NCI-H1092 treated with DMSO at 0.1 percent for 48 hours (cell line): ENCODE measurements at places on chromosomes 2 and 18.

DNA sequence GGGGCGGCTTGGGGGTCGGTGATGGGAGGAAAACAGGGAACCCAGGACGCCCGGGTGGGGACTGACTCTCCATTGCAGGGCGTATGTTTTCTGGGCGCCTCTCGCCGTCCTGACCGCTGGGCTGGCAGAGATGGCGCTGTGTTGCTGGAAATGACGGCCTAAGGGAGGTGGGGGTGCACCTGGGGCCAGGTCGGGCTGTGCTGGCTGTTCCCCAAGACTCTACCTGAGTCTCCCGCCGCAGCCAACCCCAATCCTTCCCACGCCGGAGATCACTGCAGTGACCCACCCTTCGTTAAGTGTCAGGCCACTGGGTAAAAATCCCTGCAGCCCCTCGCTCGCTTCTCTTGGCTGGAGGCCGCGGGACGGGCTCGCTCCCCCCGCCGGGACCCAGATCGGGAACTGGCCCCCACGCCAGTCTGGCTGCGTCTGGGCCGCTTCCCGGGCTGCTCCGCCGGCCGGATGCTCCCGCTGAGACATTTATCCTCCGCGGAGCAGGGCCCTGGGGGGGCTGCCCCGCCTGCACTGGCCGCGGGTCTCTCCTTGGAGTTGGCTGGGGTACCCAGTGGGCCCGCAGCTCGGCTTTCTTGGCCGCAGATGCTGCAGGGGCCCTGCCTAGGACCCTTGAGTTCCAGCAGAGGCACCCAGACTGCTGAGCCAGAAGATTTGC, 7.8 kb upstream of the ARMC9 start:
- DNase-seq = no peak

DNA sequence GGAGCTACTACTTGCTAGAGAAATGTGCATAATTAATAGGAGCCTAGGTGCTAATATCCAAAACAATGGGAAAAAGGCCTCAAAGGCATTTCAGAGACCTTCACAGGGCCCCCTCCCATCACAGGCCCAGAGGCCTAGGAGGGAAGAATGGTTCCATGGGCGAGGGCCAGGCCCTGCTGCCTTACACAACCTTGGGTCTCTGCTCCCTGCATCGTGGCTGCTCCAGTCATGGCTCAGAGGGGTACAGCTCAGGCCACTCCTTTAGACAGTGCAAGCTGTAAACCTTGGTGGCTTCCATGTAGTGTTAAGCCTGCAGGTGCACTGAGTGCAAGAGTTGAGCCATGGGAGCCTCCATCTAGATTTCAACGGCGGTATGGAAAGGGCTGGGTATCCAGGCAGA, 429.2 kb downstream of the FIGN start:
- DNase-seq = no peak

DNA sequence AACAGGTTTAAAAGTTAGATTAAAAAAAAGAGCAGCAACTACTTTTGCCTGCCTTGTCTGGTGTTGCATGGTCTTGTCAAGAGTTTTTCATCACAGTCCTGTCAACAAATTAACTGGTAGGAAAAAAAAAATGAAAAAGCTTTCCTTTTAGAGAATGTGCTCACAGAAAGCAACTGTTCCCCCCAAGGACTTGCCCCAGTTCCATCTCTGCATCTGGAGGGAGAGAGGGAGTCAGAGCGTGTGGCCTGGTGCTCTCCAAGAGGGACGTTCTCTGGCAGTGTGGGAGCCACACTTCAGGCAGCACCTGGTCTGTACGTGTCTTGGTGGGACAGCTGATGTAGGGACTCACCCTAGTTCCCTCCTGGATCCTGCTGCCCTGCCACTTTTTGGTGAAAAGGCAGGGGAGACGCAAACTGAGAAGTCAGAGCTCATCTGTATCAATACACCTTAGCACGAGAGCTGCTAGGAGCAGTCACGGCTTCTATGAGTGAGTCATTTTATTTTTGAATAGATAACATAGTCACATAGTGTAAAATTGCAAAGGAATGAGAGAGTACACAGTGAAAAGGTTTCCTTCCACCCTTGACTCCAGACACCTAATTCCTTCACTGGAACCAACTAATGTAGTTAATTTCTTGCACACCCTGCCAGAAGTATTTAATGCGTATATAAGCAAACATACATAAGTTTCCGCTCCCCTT, 172.5 kb upstream of the MGAT5 start:
- no peak for DNase-seq

DNA sequence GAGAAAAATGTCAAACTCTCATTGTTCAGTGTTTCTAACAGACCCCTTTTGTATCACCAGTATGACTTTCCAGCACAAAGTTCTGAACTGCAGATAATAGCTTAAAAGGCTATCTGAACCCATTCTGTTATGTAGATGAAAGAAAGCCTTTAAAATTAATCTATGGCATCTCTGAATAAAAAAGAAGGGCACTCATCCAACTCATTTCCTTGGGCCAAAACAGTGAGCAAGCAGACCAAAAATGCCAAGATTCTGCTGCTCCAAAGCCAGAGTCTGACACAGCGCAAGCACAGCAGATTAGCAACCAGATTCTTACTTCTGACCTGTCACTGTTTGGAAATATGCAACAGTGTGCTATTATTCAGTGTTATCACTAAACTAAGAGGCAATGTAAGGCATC, 22.6 kb upstream of the ITGA6 start:
- no peak for DNase-seq

DNA sequence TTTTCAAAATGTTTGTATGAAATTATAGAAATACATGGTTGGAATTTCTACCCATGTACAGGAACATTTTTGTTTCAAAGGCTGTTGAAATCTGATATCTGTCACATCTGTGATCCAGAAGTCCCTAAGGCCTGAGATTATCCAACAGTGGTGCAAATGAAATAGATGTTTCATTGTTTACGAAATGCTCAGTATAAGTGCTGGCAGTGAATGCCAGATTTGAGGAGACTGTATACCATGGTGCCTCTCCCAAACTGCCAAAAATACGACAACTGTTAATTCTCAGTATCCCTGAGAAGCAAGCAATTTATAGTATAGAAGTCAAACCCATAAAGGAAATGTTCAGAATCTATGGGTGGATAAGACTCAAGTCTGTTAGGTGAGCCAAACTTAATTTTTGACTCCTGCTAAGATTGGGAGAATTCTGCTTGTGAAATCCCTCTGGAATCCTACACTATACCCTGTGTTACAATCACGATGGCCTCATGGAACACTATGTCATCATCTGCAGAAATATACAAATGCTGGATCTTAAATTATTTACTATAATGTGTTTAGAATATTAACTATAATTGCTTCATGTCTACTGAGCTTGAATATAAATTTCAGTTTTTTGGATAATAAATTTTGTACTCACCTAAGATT, 71.2 kb upstream of the DOCK10 start:
- DNase-seq = peak; percentile 15

DNA sequence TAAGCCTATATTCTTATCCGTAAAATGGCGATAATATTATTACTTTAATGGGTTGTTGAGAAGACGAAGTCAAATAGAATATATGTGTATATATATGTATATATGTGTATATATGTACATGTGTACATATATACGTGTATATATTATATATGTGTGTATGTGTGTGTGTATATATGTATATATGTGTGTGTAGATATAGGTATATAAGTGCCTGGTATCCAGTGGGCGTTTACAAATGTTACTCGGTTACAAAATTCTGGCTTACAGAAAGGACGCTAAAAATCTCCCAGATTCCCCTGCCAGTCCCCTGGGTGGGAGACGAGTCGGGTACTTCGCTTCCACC, 295 bp upstream of the MTX2 start:
- no peak for DNase-seq

DNA sequence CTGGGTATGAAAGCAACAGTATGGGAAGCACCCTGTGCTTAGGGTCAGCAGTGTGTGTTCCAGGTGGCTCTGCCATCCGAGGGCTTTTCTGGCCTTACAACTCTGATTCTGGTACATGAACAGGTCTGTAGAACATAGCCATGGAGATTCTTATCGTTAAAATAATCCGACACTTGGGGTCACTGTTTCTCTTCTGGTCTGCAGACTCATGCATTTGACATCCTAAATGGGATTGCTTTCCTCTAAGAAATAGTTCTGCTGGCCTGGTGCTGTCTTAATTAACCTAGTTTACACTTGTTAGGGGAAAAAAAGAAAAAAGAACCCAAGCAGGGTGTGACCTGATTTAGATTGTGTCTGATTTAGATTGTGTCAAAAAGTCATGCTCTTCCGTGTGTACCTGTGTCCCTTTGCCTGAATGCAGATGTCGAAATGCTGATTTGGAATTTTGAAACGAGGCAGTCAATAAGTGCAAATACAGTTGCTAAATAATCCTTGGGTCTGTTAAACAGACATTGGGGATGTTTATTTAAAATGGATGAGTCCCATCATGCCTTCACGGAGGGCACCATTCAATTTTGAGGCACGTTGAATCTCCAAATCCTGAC, 59.6 kb downstream of the TRPM8 start:
- DNase-seq = peak; percentile 67

DNA sequence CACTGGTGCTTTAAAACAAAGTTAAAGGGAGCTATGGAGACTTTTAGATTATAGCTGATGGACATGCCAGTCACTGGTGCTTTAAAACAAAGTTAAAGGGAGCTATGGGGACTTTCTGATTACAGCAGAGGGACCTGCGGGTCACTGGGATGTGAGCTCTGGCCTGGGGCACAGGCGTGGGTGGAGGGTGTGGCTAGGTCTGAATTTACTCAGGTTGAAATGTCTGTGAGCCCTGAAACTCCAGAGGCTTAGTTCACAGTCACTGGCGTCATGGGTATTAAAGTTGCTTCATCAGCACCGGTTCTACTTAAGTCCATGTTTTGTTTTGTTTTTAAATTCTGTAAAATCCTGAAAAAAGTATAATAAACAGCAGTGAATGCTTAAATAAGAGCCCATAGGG, 49.0 kb upstream of the TMEM18 start:
- no peak for DNase-seq

DNA sequence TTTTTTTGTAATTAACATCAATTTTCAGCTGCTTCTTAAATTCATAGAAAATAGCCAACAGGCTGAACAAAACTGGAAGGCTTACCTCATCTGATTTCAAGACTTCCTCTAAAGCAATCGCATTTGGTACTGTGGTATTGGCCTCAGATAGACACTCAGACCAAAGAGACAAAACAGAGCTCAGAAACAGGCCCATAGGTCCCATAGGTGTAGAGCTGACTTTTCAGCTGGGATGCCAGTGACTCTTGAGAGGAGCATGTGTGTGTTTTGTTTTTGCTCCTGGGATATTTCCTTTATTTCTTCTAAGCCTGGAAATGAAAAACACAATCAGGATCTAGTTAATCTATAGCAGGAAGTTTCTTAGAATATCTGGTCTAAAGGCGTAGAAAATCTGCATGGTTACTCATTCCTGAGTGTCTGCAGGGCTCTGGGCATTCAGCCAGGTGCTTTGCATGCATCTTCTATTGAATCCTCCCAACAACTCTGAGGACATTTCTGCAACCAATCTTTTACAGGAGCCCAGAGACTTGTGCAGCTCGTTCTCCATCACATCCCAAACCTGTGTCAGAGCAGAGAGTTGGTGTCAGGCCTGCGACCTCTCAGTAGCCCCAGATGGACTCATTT, 190.8 kb downstream of the RTP5 start:
- DNase-seq = no peak

DNA sequence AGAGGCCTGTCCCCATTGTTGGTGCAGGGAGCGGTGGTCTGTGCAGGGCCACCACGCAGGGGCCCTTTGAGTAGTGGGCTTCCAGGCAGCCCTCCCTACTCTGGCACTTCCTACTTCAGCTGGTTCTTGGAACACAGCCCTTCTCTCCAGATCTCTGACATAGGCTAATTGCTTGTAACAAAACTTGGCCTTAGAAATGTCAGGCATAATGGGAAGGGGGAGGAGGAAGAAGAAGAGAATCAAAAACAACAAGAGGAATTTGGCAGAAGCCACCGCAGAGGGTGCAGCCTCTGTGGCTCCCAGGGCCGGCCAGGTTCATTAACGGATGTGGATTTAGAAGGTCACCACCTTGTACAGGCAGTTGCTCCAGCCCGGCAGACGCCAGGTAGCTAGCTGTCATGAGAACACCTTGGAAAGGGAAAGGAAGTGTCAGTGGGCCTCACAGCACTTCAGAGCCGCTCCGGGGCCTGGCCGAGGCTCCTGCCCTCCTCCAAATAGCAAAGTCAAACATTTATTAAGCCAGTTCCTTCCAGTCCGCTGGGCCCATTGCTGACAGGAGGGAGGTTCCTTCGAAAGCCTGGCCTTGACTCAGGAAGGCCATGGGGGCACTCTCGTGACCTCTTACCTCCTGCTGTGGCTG, 7.4 kb downstream of the BOD1L2 start:
- DNase-seq = no peak

- no peak for DNase-seq
Measured at GRCh38 chr2:226603606-226604005, 196.0 kb downstream of the IRS1 start.

DNA sequence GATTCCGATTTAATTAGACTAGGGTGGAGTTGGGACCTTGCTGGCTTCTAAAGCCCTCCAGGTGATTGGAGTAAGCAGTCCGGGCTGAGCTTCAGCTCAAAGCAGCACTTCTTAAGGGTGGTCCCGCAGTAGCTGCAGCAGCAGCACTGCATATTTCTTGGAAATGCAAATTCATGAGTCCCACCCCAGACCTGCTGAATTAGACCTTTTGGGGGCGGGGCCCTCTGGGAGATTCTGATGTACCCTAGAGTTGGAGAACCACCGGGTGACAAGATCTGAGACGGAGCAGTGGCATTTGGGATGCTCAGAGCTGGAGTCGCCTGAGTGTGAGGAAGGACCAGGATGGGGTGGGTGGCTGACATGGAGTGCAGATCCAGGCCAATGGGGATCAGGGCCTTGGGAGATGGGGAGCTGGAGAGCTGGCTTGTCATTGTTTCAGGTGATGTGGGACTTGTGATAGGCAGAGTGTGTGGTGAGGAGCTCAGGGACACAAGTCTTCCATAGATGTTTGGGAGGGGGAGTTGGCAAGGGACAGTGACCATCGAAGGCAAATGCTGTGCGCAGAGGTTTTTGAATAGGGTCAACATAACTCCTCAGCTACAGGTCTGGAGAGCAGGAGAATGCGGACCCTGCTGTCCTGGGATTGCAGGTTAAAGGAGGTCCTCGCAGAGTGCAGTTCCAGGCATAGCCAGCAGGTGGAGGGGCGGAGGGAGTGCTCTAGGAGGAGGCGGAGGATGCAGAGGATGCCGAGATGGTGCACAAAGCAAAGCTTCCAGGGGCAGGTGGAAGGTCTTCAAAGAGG, 130.9 kb upstream of the RAB12 start:
- peak; percentile 20 for DNase-seq

GRCh38 chr18:55239740-55240139, 280.5 kb upstream of the CCDC68 start:
- DNase-seq = peak; percentile 54

DNA sequence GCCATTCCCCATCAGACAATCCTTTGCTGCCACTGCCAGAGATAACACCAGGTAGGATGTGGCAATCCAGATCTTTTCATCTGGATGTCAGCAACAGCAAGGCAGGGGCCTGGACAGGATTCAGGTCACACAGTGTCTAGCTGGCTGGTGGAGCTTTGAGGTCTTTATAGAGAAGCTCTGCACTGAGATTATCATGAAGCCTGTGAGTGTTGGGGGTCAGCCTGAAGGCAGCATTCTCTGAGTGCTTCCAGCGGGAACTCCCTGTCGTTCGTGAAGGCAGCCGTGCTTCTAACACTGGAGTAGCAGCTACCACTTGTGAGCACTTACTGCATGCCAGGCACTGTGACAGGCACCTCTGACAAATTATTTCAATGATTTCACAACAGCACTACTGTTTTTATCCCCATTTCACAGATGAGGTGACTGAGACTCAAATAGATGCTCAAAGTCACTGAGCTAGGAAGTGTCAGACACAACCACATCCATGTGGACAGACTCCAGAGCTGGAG, 85.7 kb downstream of the SEMA4F start:
- DNase-seq = no peak
